ENCODE measurements at places on chromosomes 5 and 9.

GRCh38 chr5:163386352-163386751 is 51.0 kb upstream of the CCNG1 start:
- DNase-seq = no peak

DNA sequence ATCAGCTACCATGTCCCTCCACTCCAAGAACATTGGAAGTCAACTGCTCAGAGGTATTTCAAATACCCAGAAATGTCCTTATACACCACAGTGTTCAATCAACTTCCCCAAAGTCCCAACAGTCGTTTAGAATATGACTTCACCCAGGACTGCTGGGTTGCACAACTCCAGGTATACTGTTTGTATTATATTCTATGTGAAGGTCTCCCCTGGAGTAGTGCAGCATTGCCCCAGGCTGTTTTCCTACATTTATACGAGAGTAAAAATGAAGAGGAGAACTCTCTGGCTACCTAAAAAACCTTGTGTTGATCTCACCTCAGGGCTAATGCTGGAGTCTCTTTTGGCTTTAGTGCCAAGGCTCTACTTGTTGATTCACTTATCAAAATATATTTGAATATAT is 183.6 kb upstream of the MAP3K1 start:
- DNase-seq = no peak

- peak; percentile 85 for DNase-seq
Measured at GRCh38 chr5:139642891-139643871, 5.0 kb upstream of the CXXC5 start.

GRCh38 chr5:65771266-65771665 is 49.3 kb downstream of the NLN start:
- DNase-seq = no peak

DNA sequence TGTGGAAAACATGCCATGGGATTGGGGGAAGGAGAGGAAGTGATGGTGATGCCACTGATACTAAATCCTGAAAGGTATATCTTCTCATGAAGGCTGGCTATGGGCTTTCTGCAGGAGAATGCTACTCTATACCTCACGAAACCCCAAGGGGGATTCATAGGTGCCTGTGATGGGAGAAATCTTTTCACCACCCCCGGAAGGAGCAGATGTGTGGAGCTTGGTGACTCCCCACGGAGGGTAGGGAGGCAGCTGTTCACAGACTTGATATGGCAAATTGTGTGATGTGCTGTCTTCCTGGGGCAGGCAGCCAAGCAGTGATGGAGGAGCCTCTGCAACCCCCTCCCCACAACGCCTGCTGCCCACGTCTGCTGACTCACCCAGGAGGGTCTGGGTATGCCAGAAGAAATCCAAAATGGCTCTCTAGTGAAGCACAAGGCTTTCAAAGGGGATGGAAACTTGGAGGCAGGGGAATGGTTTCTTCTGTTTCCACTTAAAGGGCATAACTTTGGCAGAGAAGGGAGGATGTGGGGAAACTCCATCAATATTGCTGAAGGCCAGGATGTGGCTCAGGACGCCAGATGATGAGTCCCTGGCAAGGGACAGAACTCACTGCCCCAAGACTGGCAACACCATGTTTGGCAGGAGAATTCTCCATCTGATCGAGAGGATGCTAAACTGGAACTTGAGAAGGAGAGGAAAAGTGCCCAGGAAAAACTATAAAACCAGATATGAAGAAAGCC is 188.3 kb downstream of the GABBR2 start:
- DNase-seq = no peak

GRCh38 chr5:133387091-133387490 is 225.2 kb downstream of the FSTL4 start:
- no peak for DNase-seq

DNA sequence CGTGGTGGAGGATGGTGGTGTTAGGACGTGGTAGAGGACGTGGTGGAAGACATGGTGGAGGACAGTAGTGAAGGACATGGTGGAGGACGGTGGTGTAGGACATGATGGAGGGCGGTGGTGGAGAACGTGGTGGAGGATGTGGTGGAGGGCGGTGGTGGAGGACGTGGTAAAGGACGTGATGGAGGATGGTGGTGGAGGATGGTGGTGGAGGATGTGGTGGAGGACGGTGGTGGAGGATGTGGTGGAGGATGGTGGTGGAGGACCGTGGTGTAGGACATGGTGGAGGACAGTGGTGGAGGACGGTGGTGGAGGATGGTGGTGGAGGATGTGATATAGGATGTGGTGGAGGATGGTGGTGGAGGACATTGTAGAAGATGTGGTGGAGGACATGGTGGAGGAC is 67.6 kb downstream of the S1PR3 start:
- no peak for DNase-seq

GRCh38 chr9:91067306-91067860 is 265.8 kb downstream of the SYK start:
- DNase-seq = no peak

GRCh38 chr9:127886401-127886972 is 9.0 kb upstream of the AK1 start:
- no peak for DNase-seq

DNA sequence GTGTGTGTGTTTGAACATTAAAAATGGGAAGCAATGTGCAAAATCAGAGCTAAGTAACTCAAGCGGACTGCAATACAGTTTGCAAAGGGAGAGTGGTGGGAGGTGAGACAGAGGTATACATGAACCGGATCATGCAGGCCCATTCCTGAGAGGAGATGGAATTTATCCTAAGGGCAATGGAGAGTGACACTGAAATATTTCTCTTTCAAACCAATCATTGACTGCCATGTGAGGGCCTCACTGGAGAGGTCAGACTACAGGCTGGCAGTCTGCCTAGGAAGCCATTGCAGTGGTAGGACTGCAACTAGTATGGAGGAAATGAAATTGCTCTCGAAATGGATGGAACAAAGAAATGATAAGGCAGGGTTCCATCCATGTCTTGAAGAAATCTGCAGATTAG is 34.8 kb downstream of the TNFSF15 start:
- DNase-seq = peak; percentile 9
